CD4-positive, alpha-beta T cell treated with Interleukin-4 for 1 hour (primary cell): ENCODE measurements at places on chromosomes 2 and 18.

DNA sequence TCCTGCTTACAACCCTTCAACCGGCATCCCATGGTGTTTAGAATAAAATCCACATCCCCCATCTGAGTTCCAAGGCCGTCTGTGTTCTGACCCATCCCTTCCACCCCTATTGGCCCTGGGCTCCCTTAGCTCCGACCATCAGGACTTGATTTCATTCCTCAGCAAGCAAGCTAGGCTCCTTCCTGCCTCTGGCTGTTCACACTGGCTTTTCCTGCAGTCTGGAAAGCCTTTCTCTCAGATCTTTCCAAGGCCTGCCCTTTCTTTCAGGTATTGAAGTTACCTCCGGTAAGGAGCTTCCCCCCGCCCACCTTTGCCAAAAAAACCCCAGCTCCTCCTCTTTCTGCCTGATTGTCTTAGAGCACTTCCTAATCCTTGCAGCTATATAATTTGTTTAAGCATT lies 86.8 kb downstream of the CLIP4 start:
- DNase-seq = no peak

DNA sequence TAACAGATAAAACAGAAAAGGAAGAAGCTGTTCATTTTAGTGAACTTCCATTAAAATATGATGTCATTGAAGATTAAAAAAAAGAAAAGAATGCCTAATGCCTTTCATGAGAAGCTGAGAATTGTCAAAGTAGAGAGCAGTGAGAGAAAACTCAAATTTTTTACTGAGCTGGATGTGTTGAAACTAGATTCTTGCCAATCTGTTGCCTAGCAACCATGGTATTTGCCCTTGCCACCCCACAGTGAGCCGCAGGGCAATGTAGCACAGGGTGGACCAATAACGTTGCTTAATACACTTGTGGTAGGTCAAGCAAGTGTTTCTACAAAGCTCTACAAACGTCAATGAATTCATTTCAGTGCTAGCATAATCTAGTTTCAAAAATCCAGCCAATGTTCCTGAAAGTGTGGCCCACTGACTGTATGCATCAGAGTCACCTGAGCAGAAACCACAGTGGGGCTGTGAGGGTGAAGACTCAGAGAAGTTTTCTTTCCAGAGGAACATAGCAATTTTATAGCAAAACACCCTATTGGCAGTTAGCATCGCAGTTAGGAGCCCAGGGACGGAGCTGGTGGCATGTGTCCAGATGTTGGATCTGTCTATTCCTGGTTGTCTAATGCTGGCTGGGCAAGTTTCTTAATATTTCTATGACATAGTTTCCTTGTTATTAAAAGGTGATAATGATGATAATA lies 132.2 kb downstream of the DOCK10 start:
- peak; percentile 53 for DNase-seq

DNA sequence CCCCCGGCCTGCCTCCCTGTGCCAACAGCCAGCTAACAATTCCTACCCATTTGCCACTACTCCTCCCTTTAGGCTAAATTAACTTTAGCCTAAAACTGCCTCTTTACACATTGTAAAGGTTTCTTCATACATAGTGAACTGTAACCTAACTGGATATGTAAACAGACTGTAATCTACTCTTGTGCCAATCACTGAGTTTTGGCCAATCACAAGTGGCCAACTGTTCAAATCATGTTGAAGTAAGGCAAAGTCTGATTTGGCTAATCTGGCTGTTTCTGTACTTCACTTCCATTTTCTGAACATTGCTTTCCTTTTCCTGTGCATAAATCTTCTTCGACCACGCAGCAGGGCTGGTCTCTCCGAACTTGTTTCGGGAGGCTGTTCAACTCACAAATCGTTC lies 103.6 kb upstream of the LYPD6 start:
- no peak for DNase-seq

DNA sequence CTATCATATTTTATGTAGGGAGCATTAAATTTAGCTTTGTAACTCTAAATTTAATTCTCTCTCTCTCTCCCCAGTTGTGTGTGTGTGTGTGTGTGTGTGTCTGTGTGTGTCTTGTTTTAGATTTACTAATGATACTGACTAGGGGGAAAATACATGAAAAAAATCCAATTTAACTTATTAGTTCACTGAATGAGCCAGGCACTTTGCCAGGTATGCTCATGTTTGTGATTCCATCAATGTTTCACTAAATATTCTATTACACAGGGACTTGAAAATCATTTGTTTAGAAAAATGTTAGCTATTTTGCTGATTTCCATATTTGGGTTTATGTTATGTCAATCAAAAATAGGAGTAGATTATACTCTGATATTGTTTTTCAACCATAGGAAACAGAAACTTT lies 203.7 kb upstream of the ZNF804A start:
- no peak for DNase-seq

DNA sequence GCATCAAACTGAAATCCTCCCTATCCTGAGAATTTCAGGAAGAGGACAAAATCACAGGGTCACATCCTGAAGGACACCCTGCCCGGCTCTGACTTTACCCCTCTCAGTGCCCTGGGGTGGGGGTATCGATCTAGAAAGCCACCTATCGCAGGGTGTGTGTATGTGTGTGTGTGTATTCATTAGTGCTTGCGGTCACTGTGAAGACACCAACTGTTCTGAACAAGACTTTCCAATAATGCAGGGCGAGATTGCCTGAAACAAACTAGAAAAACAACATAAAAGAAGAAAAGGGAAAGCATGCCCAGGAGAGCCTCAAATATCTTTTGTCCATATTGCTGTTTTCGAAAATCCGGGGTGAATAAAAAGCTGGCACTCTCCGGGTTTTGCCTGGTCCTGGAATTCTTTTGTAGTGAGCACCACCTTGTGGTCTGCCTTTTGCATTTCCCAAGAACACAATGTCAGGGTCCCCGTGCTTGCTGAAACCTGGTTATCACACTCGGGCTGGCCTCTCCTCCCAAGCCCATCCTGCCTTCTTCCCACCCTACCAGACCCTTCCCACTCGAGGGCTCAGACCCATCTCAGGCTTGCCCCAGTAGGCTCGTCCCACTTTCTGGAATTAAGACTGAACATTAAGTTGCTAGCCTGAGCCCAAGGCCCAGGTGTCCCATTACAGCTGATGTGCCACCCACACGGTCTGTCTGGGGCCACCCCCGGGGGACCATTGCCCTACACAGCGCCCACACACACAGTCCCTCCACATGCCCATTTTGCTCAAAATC lies 25.0 kb upstream of the COPS8 start:
- DNase-seq = peak; percentile 18
